ENCODE measurements at places on chromosomes 7 and 10.

GRCh38 chr7:108805808-108806397 lies 236.2 kb downstream of the DNAJB9 start:
- DNase-seq, result no peak

- no peak for DNase-seq
Measured at GRCh38 chr10:11528286-11528685, 83.2 kb downstream of the USP6NL start.

DNA sequence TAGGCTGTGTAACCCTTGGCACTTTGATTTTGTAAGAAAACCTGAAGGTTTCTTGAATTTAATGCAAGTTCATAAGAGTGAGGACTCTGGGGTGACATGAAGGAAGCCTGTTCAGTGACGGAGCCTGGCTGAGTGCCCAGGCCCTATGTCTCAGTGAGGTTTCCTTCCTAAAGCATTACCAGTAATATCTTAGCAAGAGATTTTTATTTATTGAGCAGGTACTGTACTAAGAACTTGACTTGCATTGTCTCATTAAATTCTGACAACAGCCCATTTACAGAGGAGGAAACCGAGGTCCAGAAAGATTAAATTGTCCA lies 197.2 kb downstream of the HECW1 start:
- no peak for DNase-seq

- DNase-seq, result no peak
Measured at GRCh38 chr10:99834410-99834809, 52.0 kb downstream of the ABCC2 start.

DNA sequence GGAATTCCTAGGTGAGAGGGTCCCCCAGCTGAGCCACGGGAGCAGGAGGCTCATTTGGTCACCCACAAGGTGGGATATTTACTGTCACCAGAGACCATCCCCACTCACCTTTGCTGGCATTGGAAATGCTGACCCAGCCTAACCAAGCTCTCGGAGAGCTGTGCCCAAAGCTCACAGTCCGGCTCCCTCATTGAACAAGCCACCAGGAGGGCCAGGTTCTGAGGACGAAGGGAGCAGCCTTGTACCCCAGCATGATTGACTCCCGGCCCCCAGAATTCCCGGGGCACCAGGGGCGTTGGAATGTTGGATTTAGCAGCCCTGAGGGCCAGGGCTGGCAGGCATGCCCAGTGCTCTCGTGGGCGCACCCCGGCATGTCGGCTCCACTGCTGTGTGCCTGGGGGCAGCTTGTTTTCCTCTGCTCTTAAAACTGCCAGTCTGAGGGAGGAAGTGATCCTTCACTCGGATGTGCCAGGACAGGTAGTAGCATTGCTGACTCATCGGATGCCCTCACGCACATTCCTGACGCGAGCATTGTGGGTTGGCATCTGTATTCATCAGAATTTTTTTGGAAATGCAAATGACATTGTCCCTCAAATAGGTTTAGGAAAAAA lies 23.3 kb downstream of the CLIP2 start:
- no peak for DNase-seq

GRCh38 chr7:26853788-26854393 lies 10.5 kb downstream of the SKAP2 start:
- DNase-seq, result no peak

GRCh38 chr7:134374291-134374690 lies 57.6 kb upstream of the SLC35B4 start:
- DNase-seq, result no peak

GRCh38 chr7:69502358-69502757 lies 95.9 kb upstream of the AUTS2 start:
- no peak for DNase-seq

DNA sequence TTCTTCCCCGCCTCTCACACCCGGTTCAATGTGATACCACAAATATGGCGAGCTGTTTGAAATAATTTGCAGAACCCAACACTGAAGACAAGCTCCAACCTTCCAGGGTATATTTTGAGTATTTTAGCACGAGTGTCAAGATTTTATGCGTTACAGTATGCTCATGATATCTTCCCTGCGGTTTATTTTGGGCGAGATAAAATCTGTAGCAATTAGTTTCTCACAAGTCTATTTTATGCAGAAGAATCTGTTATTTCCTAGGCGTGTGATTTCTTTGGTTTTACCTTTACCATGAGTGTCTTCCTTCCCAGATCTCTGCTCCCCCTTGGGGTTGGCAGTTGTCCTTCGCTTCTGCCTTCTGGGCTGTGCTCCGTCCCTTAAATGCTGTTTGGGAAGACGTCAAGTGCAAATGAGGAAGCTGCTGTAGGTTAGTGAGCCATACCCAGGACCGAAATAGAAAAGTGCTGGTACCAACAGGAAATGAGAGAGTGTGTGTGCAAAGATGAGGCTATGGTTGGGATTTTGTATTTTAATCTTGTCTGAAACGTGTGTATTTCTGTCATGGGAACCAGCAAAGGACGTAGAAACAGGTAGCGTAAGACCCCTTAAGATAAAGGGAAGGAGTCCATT lies 299.8 kb downstream of the KLF6 start:
- DNase-seq, result no peak

DNA sequence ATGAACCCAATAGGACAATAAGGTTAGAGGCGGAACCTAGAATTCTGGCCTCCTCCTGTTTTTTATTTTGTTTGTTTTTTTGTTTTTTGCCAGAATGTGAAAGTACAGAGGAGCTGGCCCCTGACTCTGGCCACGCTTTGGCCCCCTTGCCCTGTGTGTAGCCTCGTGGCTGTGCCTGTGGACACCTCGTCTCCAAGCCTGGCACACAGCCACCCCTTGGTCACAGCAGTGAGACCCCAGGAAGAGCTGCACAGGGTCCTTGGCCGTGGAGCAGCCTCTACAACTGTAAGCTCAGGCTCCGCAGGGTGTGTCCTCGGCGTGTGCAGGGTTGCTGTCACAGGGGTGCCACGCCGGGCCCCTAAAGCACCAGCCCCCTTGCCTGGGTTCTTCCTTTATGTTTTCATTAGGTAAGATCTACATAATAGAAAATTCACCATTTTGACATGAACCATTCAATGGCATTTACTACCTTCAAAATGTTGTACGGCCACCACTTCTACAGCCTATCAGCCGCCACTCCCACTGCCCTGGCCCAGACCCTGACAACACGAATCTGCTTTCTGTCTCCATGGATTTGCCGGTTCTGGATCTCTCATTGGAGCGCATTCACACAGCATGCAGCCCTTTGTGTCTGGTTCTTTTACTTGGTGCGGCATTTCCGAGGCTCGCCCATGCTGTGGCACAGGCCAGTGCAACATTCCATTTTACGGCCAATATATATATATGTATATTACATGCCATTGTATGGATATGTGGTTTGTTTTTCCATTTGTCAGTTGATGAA lies 51.0 kb downstream of the AMZ1 start:
- no peak for DNase-seq

GRCh38 chr10:89837165-89838043 lies 136.0 kb downstream of the KIF20B start:
- DNase-seq, result no peak

DNA sequence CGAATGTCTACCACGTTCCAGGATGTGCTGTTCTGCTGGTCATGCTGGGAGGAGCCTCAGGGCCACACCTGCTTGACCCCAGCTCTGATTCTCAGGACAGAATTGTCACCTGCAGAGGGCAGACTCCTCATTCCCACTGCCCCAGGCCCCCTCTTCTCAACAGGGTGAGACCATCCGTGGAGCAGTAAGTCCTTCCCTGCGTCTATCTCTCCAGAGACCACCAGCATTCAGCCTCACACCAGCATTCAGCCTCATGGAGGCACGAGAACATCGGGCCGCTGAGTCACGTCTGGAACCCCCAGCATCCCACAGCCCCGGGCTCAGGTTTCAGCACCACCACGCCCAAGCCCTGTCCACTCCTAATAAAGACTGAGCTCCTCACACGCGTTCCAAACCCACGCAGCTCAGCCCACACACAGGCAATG lies 273.4 kb downstream of the DIP2C start:
- no peak for DNase-seq

DNA sequence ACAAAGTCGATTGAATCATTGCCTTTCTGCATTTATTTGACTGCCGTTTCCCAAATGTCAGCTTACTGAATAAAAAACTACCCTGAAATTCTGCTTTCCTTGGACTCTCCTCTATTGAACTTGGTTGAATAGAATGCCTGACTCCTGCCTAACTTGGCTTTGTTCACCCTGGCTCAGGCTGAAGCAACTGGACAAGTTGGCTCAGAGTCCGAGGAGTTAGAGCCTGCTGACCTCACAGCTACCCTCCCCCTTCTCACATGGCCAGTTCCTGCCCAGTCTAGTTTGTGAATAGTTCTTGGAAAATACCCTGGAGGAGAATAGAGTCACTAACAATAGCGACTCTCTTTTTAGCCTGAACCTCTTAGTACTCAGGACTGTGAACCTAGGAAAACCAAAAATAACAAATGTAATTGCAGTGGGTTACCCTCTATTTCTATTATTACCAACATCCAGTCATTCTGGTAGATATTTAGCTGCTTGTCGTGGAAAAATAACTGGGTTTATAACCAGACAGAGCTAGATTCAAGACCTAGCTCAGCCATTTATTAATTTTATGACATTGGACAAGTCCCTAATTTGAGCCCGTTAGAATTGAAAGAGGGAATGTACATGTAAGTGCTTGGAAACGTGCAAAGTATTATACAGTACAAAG lies 17.3 kb upstream of the NRBF2 start:
- no peak for DNase-seq

GRCh38 chr7:9201928-9202327 lies 768.5 kb downstream of the NXPH1 start:
- DNase-seq, result no peak

GRCh38 chr7:15279640-15280039 lies 282.2 kb downstream of the AGMO start:
- DNase-seq, result no peak

- no peak for DNase-seq
Measured at GRCh38 chr7:146772601-146773000, 656.0 kb downstream of the CNTNAP2 start.

GRCh38 chr10:36425131-36425797 lies 700.1 kb upstream of the ANKRD30A start:
- no peak for DNase-seq

- DNase-seq, result no peak
Measured at GRCh38 chr10:125543796-125544195, 139.2 kb downstream of the TEX36 start.

GRCh38 chr7:34718867-34719266 lies 60.8 kb downstream of the NPSR1 start:
- no peak for DNase-seq

GRCh38 chr7:72309476-72309875 lies 102.7 kb downstream of the CALN1 start:
- DNase-seq, result no peak

DNA sequence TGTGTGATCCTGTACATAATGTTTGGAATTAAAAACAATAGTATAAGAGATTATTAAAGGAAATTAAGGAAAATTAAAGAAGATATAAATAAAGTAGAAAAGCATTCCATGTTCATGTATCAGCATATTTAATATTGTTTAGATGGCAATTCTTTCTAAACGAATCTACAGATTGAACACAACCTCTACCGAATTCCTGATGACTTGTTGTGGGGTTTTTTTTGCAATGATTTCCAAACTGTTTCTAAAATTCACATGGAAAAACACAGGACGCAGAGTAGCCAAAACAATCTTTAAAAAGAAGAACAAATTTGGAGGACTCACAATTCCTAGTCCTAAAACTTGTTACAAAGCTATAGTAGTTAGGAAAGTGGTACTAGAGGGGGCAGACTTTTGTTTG lies 573.4 kb upstream of the IGFBP3 start:
- no peak for DNase-seq

DNA sequence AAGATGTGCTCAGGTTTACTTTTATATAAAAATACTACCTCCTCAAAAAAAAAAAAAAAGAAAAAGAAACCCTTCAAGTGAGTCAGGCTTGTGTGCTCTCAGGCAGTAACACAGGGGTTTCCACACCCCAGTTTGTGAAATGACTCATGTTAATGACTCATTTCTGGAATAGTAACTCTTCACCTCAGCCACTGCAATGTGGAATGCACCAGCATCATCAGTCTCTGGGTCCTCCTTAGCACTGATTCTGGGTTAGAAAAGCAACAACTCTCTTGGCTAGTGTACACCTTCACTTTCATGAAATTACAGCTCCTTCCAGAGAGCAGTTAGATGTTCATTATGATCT lies 110.6 kb downstream of the EMX2 start:
- DNase-seq, result no peak

GRCh38 chr10:68628576-68629127 lies 68.5 kb downstream of the TET1 start:
- no peak for DNase-seq

DNA sequence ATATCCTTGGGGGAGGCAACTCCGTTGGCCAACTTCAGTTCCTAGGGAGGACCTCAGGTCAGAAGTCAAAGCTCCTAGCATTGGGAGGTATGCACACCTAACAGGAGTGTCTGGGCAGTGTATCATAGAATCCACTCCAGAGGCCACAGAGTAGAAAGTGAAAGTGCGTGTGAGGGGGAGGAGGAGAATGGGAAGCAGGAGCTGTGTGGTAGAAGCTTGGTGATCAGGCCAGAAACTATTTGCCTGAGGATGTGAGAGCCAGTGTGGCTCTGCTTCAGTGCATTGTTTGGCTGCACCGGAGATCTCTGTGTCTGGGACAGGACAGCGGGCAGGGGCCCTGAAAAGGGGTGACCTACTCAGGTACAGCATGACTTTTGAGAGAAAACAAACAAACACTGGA lies 557.4 kb upstream of the VSTM2A start:
- no peak for DNase-seq

DNA sequence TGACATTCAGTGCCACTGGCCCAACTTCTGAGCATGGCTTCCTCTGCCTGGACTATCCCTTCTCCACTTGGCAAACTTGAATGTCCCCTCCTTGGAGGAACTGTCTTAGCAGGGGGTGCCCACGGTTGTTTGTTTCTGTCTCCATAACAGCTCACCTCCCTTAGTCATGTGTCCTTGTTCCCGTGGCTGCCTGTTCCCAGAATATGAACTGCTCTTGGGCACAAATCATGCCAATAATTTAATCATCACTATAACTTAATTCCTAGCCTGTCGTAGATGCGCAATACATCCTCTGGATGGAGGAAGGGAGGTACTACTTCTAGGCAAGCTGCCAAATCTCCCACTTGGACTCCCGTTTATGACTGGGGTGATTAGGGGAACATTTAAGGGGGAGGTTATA lies 173.1 kb downstream of the MYOF start:
- DNase-seq, result no peak

GRCh38 chr7:91233212-91233611 lies 31.0 kb upstream of the FZD1 start:
- DNase-seq, result no peak
